HFFc6 (cell line): ENCODE measurements at places on chromosomes 1 and 21. TPM values are rescaled to one million over a fixed set of nuclear protein-coding genes. Genes with fewer than 3 reads are reported as not detected.

GRCh38 chr21:45465611-45466329 is 60.8 kb downstream of the COL18A1 start:
- H3K27ac ChIP-seq, result no peak overlapping the region
- H3K4me1 ChIP-seq, result peaks cover 38% of the 10 kb centered on the region
- no peak overlapping the region for H3K4me3 ChIP-seq
- peaks cover 24% of the 10 kb centered on the region for H3K36me3 ChIP-seq

- H3K4me1 ChIP-seq, result no peaks in the 10 kb centered on the region
- no peak overlapping the region for H3K27ac ChIP-seq
- H3K4me3 ChIP-seq, result no peak overlapping the region
- H3K27me3 ChIP-seq, result no peaks in the 10 kb centered on the region; the same call in 1 of the 2 replicates
- no peaks in the 10 kb centered on the region for H3K36me3 ChIP-seq
Observed at GRCh38 chr1:160547422-160547821, 24.4 kb upstream of the SLAMF6 start.

DNA sequence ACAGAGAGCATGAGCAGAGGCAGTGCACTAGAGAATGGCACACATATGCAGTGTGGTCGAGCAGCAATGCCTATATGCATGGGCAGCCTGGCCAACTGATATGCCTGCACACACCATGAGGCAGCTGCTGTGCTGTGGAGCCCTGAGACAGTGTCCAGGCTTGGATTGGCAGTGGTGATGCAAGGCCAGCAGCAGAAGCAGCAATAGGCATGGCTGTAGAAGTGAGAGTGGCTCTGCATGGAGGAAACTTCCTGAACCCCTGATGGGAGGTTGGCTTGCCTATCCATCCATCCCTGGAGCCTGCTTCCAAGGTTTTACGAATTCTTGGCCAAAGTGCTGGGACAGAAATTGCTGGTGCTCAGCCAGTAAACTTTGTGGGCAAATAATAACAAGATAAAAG is 89.7 kb downstream of the DIRAS3 start:
- H3K27me3 ChIP-seq, result peaks cover 2% of the 10 kb centered on the region
- DNase-seq, result no peak
- H3K4me1 ChIP-seq, result peaks cover 19% of the 10 kb centered on the region
- H3K4me3 ChIP-seq, result no peak overlapping the region

DNA sequence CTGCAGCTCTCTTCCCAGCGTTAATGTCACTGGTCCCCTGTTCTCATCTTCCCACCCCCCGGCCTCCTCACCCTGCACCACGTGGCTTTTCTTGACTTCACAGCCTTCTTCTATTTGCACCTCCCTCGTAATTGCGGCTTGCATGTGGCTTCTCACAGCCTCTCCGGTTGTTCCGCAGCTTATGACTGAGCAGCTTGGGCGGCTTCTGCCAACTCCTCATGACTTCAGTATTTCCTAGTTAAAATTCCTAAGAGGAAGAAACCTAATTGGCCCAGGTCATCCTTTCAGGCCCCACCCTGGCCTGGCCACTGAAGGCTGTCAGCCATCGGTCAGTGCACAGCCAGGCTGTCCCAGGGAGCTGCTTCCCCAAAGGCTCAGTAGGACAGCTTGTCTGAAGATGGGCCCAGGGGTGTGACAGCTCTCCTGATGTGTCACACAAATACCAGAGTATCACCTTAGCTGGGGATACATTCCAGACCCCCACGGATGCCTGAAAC is 8.6 kb upstream of the RERE start:
- H3K4me3 ChIP-seq, result peak overlapping the region; percentile 58
- H3K36me3 ChIP-seq, result no peaks in the 10 kb centered on the region
- DNase-seq, result peak; percentile 84
- peaks cover 19% of the 10 kb centered on the region for H3K27me3 ChIP-seq
- H3K27ac ChIP-seq, result peak overlapping the region; percentile 74
- H3K4me1 ChIP-seq, result peaks cover 45% of the 10 kb centered on the region

GRCh38 chr1:44485229-44485933 is 80.3 kb downstream of the RNF220 start:
- DNase-seq, result peak; percentile 84
- H3K36me3 ChIP-seq, result no peaks in the 10 kb centered on the region
- peak overlapping the region; percentile 29; the same call in 1 of the 2 replicates for H3K4me3 ChIP-seq

GRCh38 chr21:14690886-14691285 is 144.8 kb upstream of the SAMSN1 start:
- H3K27ac ChIP-seq, result no peak overlapping the region
- H3K4me1 ChIP-seq, result no peaks in the 10 kb centered on the region
- H3K27me3 ChIP-seq, result peaks cover 2% of the 10 kb centered on the region; the same call in 1 of the 2 replicates
- DNase-seq, result no peak
- H3K4me3 ChIP-seq, result no peak overlapping the region

LYPD8 gene
- 0.14 to 0.24 TPM (median 0.22 TPM) in 3 replicates for total RNA-seq

- H3K27me3 ChIP-seq, result peaks cover 4% of the 10 kb centered on the region
- no peak for DNase-seq
- H3K4me1 ChIP-seq, result peaks cover 19% of the 10 kb centered on the region
- H3K27ac ChIP-seq, result no peak overlapping the region
Observed at GRCh38 chr1:37795340-37796125, 1.9 kb downstream of the MANEAL start.

NHLH2 gene
- not detected in 2 replicates for total RNA-seq

DNA sequence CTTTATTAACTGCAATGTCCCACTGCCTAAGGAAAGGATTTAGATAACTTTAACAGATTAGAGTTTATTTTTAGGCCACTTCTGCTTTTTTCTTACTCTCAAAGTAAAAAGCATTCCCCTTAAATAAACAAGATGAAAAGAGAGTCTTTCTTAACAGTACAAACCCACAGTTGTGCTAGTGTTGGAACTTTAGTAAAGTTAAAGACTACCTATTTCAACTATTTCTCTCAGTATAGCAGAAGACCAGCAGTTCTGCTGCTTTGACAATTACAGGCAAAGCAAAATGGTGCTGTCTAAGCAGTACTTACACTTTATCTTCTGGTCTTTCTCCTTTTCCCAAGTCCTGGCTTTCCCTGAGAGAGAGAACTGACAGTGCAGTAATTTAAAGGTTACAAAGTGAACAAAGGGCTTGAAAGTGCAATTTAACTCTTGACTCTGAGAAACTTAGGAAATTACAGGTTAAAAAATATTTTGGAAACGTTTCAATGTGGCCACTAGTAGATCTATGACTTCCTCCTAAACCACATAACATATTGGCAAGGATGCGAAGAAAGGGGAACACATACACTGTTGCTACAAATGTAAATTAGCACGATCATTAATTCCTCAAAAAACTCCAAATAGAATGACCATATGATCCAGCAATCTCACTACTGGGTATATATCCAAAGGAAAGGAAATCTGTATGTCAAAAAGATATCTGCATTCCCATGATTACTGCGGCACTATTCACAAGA is 135.4 kb upstream of the POGK start:
- no peak overlapping the region for H3K27ac ChIP-seq
- DNase-seq, result no peak
- H3K27me3 ChIP-seq, result no peaks in the 10 kb centered on the region
- H3K4me3 ChIP-seq, result no peak overlapping the region

DNA sequence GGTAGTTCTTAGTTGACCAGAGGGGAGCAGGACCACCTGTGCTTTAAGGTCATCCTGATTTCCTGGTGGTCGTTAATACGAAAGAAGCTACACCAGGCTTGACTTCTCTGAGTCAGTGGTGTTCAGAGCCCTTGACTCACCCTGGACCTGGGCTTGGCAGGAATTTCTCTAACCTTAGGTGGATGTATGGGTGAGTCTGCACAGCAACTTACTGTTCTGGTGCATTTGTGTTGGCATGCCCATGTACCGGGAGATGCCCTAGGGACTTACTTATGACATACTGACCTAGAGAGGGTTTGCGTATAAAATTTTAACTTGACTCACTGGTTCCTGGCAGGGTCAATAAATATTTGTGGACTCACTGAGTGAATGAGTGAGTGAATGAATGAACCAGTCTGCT is 304.6 kb downstream of the DISC1 start:
- peaks cover 29% of the 10 kb centered on the region for H3K4me1 ChIP-seq
- DNase-seq, result no peak
- no peak overlapping the region for H3K27ac ChIP-seq
- no peaks in the 10 kb centered on the region for H3K36me3 ChIP-seq
- H3K4me3 ChIP-seq, result no peak overlapping the region
- H3K27me3 ChIP-seq, result peaks cover 1% of the 10 kb centered on the region

FMO1 gene
- not detected in 3 replicates for total RNA-seq

- no peaks in the 10 kb centered on the region; the same call in 1 of the 2 replicates for H3K27me3 ChIP-seq
- DNase-seq, result no peak
- no peak overlapping the region for H3K4me3 ChIP-seq
- peaks cover 14% of the 10 kb centered on the region; the same call in 1 of the 2 replicates for H3K36me3 ChIP-seq
Observed at GRCh38 chr1:241632987-241633386, 7.2 kb downstream of the CHML start.

KIF21B gene
- not detected in 3 replicates for total RNA-seq

- no peak overlapping the region for H3K27ac ChIP-seq
- no peaks in the 10 kb centered on the region for H3K4me1 ChIP-seq
- no peak for DNase-seq
- no peaks in the 10 kb centered on the region for H3K36me3 ChIP-seq
Observed at GRCh38 chr1:208500375-208500774, 256.2 kb upstream of the PLXNA2 start.

GRCh38 chr1:39694026-39694425 is 2.8 kb upstream of the HPCAL4 start:
- H3K36me3 ChIP-seq, result no peaks in the 10 kb centered on the region
- H3K4me1 ChIP-seq, result no peaks in the 10 kb centered on the region
- DNase-seq, result no peak
- peaks cover 63% of the 10 kb centered on the region for H3K27me3 ChIP-seq
- no peak overlapping the region for H3K4me3 ChIP-seq

DNA sequence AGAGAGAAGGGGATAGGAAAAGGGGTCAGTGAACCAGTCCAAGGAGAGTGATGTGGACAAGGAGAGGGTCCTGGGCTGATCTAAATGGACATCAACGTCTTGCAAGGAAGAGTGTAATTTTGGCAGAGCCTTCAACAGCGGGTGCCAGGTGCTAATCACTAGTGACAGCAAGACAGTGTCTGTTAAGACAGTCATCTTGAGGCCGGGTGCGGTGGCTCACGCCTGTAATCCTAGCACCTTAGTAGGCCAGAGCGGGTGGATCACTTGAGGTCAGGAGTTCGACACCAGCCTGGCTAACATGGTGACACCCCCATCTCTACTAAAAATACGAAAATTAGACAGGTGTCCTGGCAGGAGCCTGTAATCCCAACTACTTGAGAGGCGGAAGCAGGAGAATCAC is 12.2 kb upstream of the PADI6 start:
- H3K36me3 ChIP-seq, result peaks cover 9% of the 10 kb centered on the region
- H3K4me1 ChIP-seq, result no peaks in the 10 kb centered on the region
- DNase-seq, result no peak
- no peak overlapping the region for H3K4me3 ChIP-seq
- peaks cover 17% of the 10 kb centered on the region for H3K27me3 ChIP-seq
- H3K27ac ChIP-seq, result no peak overlapping the region

DNA sequence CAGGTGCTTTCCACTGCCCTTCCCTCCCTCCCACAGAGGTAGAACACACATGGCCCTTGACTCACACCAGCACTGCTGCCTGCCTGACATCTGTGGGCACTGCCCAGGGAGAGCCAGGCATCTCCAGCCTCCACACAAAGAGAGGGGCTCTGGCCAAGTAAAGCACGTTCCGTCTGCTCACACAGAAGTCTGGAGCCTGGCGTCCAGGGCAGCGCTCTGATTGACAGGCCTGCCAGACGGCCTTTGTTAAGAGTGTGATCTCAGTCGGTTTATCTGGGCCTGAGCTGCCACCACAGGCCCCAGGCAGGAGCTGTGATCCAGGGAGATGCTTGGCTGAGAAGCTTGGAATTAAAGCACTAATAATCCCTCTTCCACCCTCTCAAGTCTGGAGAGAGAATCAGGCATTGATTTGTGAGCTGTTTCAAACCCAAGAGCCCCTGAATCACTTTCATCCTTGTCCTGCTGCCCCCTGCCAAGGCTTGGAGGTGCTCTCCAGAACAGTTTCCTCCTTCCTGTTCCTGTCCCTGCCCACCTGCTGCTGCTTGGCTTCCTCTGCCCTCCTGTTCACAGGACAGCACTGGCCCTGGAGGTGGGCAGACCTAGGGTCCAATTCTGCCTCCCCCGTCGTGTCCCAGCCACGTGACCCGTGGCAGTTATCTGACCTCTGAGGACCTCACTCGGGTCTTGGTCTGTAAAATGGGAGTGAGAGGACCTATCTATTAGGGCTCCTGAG is 3.7 kb downstream of the DMRTB1 start:
- peaks cover 23% of the 10 kb centered on the region for H3K27me3 ChIP-seq
- no peak overlapping the region for H3K4me3 ChIP-seq
- no peak for DNase-seq
- no peaks in the 10 kb centered on the region for H3K36me3 ChIP-seq

GRCh38 chr1:12511516-12512468 is 106.2 kb downstream of the DHRS3 start:
- H3K27ac ChIP-seq, result peak overlapping the region; percentile 68
- H3K36me3 ChIP-seq, result no peaks in the 10 kb centered on the region
- H3K4me3 ChIP-seq, result no peak overlapping the region
- DNase-seq, result peak; percentile 13

DNA sequence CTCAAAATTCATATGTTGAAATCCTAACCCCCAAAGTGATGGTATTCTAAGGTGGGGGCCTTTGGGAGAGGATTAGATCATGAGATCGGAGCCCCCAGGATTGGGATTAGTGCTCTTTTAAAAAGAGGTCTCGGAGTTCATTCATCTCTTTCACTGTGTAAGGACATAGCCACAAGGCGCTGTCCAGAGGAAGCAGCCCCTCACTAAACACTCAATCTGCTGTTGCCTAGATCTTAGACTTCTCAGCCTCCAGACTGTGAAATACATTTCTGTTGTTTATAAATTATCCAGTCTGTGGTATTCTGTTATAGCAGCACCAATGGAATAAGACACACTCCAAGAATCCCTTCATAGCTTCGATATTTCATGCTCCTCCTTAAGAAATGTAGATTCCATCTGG is 12.4 kb upstream of the TIAM1 start:
- no peaks in the 10 kb centered on the region; the same call in 1 of the 2 replicates for H3K27me3 ChIP-seq
- H3K36me3 ChIP-seq, result no peaks in the 10 kb centered on the region
- H3K4me1 ChIP-seq, result peaks cover 15% of the 10 kb centered on the region
- no peak overlapping the region for H3K27ac ChIP-seq
- H3K4me3 ChIP-seq, result no peak overlapping the region

GRCh38 chr1:185467122-185467521 is 150.1 kb upstream of the IVNS1ABP start:
- no peak overlapping the region for H3K27ac ChIP-seq
- peaks cover 3% of the 10 kb centered on the region; the same call in 1 of the 2 replicates for H3K27me3 ChIP-seq
- H3K36me3 ChIP-seq, result no peaks in the 10 kb centered on the region
- no peak for DNase-seq

TFF3 gene
- not detected in 3 replicates for total RNA-seq

GRCh38 chr1:203276916-203277545 is 28.3 kb upstream of the BTG2 start:
- H3K4me3 ChIP-seq, result no peak overlapping the region
- no peaks in the 10 kb centered on the region for H3K36me3 ChIP-seq
- H3K27me3 ChIP-seq, result peaks cover 13% of the 10 kb centered on the region; the same call in 1 of the 2 replicates
- H3K4me1 ChIP-seq, result peaks cover 37% of the 10 kb centered on the region

DNA sequence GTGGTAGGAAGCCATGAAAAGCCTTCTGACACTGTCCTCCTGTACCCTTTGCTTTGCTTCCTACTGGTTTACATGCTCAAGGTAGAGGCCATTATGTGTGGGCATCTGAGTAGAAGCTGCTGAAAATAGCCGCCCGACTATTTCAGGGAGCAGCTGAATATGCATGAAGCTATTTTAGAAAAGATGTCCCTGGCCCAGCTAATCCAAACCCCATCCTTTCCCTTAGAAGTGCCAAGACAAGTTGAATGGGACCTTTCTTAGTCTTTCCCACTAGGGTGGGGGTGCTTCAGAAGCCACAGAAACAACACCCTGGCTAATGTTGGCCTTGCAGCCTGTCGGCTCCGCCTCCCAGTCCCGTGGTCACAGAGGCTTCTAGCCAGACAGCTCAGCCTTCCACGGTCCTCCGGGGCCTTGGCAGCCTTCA is 205.1 kb upstream of the EDN2 start:
- H3K4me3 ChIP-seq, result no peak overlapping the region
- H3K36me3 ChIP-seq, result no peaks in the 10 kb centered on the region
